Stimulated activated CD4-positive, alpha-beta T cell treated with anti-CD3 and anti-CD28 coated beads, Interleukin-2, amount 100 ng/mL, for 4 hours (primary cell): ENCODE measurements at places on chromosomes 12 and 14.

DNA sequence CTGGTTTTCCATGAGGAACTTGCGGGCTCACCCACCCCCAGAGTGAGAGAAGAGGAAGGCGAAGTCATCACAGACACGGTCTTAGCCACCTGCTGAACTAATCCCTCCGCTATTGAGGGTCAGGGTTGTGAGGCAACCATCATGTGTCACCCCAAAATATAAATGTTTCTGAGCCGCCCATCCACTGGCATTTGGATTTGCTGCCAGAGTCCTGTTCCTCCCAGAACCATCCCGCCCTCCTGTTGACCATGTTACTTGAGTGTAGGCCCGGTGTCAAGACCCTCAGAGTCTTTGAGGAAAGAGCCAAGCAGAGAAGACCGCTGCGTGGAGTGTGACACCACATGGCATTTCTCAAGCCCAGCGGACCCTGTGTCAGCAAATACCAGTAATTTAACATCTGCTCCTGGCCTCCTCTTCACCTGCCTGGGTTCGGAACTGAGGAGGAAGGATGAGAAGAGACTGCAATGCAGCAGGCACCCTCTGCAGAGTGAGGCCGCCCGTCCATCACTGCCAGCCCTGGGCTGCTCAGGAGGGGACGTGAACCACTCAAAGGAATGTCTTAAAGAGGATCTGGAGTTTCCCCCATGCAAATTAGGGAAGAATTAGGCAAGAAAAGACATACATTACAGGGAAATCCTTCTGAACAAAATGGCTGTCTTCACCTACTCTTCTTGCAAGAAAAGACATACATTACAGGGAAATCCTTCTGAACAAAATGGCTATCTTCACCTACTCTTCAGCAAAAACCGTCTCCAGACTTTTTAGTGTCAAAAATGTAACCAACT, 100.4 kb downstream of the FBXL14 start:
- no peak for DNase-seq

DNA sequence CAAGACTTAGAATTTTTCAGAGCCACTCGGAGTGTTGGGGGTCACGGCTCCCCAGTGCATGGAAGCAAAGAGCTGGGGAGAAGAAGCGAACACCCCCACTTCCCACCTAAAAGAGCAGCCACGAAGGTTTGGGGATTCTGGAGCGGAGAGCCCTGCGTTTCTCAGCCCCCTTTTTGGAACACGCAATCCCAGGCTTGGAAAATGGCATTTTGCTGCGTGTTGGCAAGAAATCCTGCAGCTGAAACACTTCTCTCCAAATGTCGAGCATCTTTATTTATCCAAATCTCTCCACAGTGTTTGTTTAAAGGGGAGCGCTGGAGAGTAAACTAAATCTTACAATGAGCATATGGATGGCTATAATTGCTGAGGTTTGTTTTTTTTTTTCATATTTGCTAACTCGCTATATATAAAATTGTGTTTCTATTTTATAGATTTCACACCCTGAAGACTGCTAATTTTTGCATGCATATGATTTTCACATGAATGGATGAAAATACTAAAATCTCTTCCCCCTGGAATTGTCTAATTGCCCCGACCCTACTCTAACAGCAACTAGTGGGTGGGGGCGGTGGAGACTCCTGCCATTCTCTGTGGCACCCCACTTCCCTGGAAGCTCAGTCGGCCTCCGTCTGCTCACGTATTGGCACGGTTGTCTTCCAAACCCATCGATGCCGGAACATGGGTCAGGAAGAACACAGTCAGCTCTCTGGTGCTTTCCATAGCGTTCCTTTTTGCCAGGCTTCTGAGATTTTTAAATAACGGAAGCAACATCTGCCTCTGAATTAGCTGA, 120.5 kb downstream of the GCH1 start:
- no peak for DNase-seq

GRCh38 chr14:34098045-34098984, 147.4 kb upstream of the EGLN3 start:
- no peak for DNase-seq

- no peak for DNase-seq
These were observed 1.9 kb upstream of the PITPNM2 start for GRCh38 chr12:123152833-123153232.

- DNase-seq = no peak
These were observed 48.5 kb upstream of the ARHGAP5 start for GRCh38 chr14:32028599-32028998.

GRCh38 chr12:26229910-26230309, 34.5 kb downstream of the SSPN start:
- DNase-seq = no peak

- DNase-seq = no peak
These were observed 311.9 kb upstream of the TBX3 start for GRCh38 chr12:114995891-114996290.

- DNase-seq = no peak
These were observed 1.2 kb downstream of the GLIPR1 start for GRCh38 chr12:75481774-75482173.

DNA sequence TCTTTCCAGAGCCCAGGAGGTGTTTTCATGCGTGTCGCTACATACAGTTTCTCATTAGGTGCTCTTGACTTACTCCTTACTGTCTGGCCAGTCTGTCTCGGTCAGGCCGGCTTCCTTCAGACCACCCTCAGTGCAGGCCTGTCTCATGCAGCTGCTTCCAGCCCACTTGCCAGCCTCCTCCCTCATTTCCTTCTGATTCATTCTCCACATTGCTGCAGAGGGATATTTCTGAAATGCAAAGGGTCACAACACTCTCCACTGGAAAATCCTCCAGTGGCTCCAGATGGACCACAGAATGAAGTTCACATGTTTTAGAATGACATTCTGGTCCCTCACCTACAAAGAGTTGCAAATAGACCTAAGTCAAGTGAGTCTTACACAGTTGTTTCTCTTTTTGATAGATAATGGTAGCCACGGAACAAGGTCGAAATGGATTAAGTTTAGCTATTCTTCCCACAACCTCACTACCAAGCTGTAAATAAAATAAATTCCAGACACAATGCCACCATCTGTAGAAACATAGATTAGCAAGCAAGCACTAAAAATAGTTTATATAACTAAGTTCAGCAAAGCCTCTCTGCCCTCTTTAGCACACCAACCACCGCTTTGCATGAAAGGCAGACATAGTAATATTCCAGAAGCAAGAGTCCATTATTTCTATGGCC, 146.9 kb downstream of the ESR2 start:
- no peak for DNase-seq

GRCh38 chr12:129854591-129854990, 49.2 kb downstream of the TMEM132D start:
- DNase-seq = no peak

- no peak for DNase-seq
These were observed 161.6 kb downstream of the SLC41A2 start for GRCh38 chr12:104796475-104796862.

GRCh38 chr14:103943673-103944072, 1.3 kb upstream of the RD3L start:
- no peak for DNase-seq

- no peak for DNase-seq
These were observed 221.4 kb downstream of the MED13L start for GRCh38 chr12:116055895-116056607.

DNA sequence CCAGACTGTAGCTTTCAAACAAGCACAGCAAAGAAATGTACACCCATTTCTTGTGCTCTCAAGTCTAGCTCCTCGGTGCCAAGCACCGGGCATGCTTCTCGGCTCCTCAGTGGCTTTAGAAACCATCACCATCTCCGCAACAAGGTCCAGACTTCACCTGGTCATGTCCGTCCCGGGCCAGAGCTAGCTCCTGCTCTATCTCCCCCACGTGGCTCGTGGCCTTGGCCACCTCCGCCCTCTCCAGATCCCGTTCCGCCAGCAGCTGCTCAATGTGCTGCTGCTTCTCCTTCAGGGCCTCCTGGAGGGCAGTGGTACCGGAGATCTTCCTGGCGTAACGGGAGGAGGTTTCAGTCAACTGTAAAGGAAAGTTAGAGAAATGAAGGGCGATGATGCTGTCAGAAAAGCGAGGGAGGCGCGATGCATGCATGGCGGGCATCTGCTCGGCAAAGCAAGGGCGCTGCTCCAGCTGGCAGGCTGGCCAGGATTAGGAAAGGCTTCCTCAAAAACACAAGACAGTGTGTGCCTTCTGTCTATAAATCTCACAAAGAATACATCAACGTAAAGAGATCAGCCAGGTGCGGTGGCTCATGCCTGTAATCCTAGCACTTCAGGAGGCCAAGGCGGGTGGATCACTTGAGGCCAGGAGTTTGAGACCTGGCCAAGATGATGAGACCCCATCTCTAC, 67.4 kb downstream of the CLIP1 start:
- no peak for DNase-seq

DNA sequence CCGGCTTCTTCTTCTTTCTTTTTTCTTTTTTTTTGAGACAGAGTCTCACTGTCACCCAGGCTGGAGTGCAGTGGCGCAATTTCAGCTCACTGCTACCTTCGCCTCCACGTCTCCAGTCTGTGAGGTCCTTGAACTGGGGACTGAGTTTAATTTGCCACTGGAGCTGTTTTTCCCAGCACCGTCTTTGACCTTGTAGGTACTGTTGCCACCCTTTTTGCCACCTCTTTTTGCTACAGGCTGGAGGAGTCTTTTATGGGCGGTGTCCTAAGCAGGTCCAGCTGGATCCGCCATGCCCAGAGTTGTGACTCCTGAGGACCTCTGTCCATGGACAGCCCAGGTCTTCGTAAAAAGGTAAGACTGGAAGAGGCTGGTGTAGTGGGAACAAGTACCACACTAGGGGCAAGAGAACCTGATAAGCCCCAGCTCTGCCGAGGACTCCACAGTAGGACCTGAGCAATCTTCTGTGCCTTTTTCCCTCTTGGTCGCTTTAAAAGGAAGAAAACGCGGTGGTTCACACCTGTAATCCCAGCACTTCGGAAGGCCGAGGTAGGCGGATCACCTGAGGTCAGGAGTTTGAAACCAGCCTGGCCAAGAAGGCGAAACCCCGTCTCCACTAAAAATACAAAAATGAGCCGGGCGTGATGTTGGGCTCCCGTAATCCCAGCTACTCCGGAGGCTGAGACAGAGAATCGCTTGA, 946 bp downstream of the RNU4-2 start:
- no peak for DNase-seq

- DNase-seq = no peak
These were observed 70.5 kb downstream of the HMGA2 start for GRCh38 chr12:65894624-65895390.

DNA sequence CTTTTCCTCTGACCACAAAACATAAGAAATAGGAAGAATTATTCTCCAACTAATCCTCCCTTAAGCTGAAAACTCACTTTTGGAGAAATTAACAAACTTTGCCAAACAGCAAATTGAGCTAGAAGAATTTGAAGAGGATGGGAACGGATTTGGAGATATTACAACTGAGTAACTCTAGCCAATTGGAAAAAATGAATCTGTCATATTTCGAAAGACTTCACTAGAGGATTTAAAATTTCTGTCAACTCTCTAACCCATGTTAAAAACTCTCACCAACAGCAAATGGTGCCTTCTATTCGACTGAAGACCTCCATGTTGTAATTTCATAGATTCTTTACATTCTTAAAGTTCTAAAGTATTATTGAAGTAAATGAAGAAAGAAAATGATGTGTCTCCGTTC, 414.2 kb downstream of the RMST start:
- no peak for DNase-seq

DNA sequence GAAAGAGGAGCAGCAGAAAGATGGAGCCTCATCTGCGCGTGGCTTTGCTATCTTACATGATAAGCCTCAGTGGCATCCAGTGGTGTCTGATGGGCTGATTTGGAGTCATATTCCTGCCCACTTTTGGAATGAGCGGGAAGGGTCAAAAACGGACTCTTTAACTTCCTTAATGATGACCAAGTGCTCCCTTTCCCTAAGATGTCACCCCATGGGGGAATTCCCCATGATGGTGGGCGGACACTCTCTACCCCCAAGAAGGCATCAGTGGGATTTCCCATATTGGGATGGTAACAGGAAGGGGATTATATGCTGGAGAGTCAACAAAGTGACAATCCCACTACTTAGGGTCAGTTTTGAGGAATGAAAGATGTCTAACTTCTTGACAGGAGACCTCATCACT, 110.9 kb downstream of the GPATCH2L start:
- no peak for DNase-seq

- DNase-seq = no peak
These were observed 212.6 kb upstream of the LHX5 start for GRCh38 chr12:113684053-113684907.

- no peak for DNase-seq
These were observed 16.8 kb downstream of the OR4K1 start for GRCh38 chr14:19947413-19948090.

- DNase-seq = no peak
These were observed 59.2 kb downstream of the RASSF8 start for GRCh38 chr12:26017484-26018211.

GRCh38 chr12:58886474-58886873, 33.8 kb downstream of the LRIG3 start:
- no peak for DNase-seq

DNA sequence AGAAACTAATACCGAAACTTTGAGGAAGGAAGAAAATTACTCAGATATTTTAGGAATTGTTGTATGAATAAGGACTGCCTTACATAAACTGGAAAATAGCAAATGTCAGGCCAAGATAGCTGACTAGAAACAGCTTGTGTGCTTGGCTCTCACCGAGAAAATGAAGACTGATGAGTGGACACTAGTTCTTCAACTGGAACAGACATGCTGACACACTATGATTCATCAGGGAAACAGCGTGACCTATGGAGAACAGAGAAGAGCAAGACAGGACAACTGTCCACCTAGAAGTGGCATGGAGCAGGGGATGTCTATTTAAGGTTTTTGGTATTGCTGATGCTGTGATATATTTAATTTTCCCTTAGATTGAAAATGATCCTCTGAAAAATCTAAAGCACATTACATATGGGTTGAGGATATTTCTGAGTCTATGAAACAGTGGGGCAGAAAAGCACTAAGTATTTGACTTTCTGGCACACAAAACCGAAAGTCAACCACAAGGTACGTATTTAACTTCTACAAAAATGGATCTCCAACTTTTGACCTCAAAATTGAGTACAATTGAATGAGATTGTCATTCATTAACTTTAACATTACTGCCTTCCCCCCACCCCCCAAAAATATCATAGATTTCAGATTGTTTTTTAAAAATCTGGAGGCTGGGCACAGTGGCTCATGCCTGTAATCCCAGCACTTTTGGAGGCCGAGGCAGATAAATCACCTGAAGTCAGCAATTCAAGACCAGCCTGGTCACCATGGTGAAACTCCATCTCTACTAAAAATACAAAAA, 863.2 kb downstream of the LRFN5 start:
- DNase-seq = no peak

GRCh38 chr12:70648191-70648590, 11.0 kb upstream of the PTPRB start:
- DNase-seq = no peak

DNA sequence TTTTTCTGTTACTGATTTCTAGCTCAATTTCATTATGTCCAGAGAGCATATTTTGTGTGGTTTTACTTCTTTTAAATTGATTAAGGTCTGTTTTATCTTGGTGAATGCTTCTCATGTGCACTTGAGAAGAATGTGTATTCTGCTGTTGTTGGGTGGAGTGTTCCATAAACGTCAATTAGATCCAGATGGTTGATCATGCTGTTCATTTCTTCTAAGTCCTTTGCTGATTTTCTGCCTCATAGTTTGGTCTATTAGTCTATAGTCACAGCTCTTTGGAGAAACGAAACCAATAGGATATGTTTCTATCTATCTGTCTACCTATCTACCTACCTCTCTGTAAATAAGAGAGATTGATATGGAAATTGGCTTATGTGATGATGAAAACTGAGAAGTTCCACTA, 17.1 kb upstream of the ADGRD1 start:
- no peak for DNase-seq

GRCh38 chr12:111692575-111693210, 6.8 kb downstream of the ACAD10 start:
- no peak for DNase-seq
